ENCODE measurements at places on chromosomes 3 and 15. TPM values are rescaled to one million over a fixed set of nuclear protein-coding genes. Genes with fewer than 3 reads are reported as not detected.
A peak's percentile ranks its signal among the peaks of the same experiment; 100 is the strongest.

DNA sequence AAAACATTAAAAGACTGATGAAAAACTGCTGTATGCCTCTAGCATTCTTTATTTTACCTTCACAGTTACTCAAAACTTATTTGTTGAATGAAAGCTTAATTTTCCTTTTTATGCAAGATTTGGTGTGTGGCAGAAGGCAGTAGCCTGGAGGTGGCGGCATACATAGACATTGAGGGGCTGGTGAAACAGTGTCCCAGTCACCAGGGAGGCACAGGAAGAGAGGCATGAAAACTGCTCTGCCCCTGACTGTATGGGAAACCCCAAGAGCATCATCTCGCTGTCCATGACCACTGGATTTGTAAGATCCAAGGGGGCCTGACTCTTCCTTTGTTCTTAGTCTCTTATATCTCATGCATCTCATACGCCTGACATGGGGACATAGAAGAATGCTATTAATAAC, 493.7 kb upstream of the GOLIM4 start:
- no peak for ATAC-seq

The PLEKHO2 gene
- total RNA-seq = 2.5 TPM

DNA sequence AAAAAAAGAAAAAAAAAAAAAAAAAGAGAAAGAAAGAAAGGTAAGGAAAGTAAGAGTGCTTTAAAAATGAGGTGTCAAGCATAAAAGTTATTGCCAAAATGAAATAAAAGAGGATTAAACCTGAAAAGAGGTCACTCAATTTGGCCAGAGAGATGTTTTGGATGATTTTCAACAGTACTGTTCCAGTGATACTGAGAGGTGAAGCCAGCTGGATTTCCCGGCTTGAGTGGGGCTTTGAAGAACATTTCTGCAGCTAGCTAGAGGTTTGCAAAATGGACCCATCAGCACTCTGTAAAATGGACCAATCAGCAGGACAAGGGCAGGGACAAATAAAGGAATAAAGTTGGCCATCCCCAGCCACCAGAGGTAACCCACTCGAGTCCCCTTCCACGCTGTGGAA, 128.5 kb downstream of the LSAMP start:
- ATAC-seq = no peak

The PATL2 gene
- 1.5 TPM for total RNA-seq

GRCh38 chr3:129855832-129856419, 37.6 kb downstream of the TMCC1 start:
- peak; percentile 44 for ATAC-seq
